Progenitor cell of endocrine pancreas (in vitro differentiated cells): ENCODE measurements at places on chromosomes 1 and 21.

DNA sequence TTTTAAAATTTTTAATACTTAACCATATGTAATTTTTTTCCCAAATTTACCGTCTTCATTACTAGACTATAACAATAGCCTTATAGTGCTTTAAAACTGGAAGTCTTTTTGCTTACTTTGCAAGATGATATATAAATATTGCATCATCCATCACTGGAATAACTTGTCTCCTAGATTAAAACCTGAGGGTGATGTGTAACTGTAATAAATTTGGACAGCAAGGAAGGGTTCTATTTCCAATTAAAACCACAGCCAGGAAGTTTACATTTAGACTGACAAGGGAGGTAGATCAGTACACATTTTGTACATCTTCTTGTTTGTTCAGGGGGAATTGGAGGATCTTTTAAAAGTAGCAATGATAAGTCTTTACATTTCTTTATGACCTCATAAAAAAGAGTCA is 21.9 kb downstream of the NTNG1 start:
- DNase-seq, result no peak

- DNase-seq, result no peak
Measured at GRCh38 chr1:37051346-37051745, 17.0 kb upstream of the GRIK3 start.

- peak; percentile 33 for DNase-seq
Measured at GRCh38 chr1:4710592-4711415, 56.4 kb downstream of the AJAP1 start.

- no peak for DNase-seq
Measured at GRCh38 chr1:152244576-152245273, 20.7 kb upstream of the HRNR start.

- DNase-seq, result no peak
Measured at GRCh38 chr1:169508432-169509338, 22.9 kb upstream of the SLC19A2 start.

DNA sequence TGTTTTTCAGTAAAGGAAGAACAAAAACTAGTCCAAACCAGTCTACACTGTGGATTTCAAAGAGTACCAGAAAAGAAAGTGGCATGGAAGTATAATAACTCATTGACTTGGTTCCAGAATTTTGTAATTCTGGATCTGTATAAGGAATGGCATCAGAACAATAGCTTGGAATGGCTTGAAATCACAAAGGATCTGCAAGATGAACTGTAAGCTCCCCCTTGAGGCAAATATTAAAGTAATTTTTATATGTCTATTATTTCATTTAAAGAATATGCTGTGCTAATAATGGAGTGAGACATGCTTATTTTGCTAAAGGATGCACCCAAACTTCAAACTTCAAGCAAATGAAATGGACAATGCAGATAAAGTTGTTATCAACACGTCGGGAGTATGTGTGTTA is 21.3 kb downstream of the CHODL start:
- DNase-seq, result no peak

DNA sequence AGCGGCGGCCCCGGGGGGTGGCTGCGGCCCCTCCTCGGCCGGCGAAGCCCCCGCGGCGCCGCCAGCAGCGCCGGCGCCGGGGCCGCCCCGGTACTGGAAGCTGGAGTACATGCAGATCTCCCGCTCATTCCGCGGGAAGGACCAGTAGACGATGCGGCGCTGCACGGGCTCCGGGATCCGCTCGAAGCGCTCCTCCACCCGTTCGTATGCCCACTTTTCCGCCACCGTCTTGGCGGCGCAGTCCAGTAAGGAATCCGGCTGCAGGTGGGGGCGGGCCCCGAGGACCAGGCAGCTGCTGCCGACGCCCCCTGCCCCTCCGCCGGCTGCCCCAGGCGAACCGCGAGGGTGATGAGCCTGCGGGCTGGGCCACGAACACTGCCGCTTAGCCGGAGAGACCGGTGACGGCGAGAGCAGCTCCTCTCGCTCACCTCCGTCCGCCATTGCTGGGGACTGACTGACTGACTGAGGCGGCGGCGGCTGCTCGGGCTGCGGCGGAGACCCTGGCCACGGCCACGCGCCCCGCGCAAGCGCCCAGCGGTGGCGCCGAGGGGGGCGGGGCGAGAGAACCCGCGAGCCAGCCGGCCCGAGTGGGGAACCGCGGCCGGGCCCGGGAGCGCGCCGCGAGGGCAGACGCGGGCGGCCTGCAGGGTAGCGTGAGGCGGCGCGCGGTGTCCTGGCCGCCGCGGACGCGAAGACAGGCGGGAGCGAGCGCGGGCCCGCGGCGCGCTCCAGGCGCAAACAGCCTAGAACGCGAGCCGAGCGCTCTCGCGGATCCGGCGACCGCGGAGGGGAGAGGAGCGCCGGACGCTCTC is at the start of gene ZSWIM5:
Gene ZSWIM5 (minus strand): TSS at position 696 of the 812 bp plus-strand sequence. CDS start 255 bp downstream, at position 441.
- DNase-seq, result peak; percentile 61

DNA sequence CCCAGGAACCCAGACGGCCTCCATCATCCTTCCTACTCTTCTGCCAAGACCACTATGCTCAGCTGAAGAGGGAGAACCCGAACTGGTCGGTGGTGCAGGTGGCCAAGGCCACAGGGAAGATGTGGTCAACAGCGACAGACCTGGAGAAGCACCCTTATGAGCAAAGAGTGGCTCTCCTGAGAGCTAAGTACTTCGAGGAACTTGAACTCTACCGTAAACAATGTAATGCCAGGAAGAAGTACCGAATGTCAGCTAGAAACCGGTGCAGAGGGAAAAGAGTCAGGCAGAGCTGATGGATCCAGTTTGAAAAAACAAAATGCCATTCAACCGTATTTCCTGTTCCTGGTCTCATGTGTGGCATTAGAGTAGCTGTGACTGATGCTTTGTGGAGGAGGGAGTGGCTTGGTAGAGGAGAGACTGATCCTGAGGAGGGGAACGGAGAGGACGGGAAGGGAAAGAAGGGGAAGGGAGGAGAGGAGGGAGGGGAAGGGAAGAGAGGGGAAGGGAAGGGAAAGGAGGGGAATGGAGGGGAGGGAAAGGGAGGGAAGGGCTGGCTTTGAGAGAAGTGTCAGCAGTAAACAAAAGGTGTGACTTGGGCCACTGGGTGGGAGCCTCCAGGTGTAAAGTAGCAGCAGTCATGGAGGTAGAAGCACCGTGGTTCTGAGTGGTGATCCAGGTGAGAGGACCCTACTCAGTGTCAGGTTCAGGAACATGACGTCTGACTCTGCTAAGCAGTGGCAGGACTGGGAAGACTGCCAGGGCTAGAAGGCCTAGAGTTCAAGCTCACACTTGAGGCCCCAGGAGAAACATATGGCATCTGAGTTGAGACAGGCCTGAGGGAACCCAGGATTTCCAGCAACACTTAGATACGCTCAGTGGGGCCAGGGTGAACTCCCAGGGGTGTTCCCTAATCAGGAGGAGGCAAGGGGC is 846 bp downstream of the HMGB4 start:
- DNase-seq, result no peak

- no peak for DNase-seq
Measured at GRCh38 chr1:231414260-231415016, 7.6 kb downstream of the EGLN1 start.
